Activated CD4-positive, alpha-beta T cell treated with anti-CD3 and anti-CD28 coated beads, Interleukin-2, Interleukin-6, amounts not matched to agents 100 ng/mL and 50 ng/mL, durations not matched to agents 16 hours and 8 hours (primary cell): ENCODE measurements at places on chromosomes 6 and 20.

- no peak for DNase-seq
Observed at GRCh38 chr6:43271103-43271815, 26.8 kb upstream of the SLC22A7 start.

DNA sequence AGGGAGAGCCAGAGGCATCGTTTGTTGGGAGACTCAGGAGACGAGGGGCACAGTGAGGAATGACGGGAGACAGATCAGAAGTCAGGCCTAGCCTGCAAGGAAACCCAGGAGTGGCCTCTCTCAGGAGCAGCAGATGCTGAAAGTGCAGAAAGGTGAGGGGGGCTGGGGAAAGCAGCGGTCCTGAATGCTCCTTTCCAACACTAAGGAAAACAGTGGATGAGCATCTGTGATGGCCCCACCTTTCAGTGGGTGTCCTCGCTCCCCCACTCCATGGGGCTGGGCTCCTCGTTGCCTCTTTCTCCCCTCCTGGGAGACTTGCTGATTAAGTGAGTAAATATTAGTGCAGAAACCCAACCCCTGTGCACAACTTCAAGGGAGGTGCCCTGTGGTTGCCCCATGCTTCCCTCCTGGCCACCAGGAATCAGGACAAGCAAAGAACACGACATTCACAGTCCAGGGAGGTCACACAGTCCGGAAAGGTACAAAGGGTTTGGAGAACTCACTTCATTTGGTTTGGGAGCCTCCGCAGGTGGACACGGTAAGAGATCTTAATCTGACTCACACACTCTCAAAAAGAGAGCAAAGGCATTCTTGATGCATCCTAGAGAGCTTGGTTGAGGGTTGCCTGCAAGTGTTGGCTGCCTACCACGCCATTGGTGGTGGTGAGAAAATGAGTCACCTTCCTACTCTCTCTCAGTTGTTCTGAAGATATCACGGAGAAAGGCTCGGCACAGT lies 9.7 kb upstream of the BPIFB1 start:
- DNase-seq = peak; percentile 57

GRCh38 chr6:56420296-56420695 lies 172.9 kb upstream of the COL21A1 start:
- no peak for DNase-seq

GRCh38 chr6:96466147-96466863 lies 55.3 kb upstream of the UFL1 start:
- DNase-seq = peak; percentile 66

DNA sequence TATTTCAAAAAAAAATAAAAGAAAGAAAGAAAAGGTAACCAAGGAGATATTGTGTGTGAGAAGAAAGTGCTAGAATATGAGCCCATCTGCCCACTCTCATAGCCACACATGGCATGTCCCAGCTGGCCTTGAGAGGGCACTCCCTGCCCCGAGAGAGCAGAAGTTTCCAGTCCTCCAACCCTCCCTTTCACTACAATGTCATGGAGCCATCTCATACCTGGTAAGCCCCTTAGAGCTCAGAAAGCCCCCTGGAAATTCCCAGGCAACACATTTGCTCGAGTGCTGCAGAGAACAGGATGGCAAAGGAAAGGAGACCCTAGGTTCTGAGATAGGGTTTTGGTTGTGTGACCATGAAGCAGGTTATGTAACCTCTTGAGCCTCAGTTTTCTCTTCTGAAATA lies 75.8 kb upstream of the RIN2 start:
- DNase-seq = no peak

GRCh38 chr20:33602826-33603590 lies 59.1 kb upstream of the C20orf144 start:
- peak; percentile 46 for DNase-seq

GRCh38 chr6:11196511-11197174 lies 35.8 kb downstream of the NEDD9 start:
- no peak for DNase-seq

DNA sequence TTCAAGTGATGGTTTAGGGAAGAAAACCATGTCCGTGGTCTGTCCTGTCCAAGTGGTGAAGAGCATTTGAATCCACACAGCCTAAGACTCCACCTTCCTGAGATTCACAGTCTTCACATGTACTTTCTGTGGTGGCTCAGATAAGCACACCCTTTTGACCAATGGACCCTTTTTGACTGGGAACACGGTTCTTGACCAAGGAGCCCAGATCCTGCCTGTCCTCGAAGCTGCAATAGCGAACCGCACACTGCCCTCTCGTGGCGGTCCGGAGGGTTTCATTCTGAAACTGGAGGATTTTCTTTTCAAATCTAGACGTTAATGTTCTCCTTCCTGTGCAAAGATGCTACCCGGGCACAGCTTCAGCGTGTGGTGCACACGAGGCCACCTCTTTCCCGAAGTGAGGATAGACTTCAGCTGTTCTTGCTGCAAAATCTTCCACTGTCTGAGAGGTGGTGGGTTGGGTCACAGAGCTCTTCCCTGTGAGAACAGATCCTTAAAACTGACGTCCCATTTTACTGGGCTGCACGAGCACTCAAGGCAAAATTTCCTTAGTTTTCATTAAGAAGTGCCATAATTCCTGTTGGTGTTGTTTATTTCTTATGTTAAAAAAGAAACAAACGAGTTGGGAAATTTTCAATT lies 90.5 kb downstream of the SYNJ2 start:
- DNase-seq = peak; percentile 86

DNA sequence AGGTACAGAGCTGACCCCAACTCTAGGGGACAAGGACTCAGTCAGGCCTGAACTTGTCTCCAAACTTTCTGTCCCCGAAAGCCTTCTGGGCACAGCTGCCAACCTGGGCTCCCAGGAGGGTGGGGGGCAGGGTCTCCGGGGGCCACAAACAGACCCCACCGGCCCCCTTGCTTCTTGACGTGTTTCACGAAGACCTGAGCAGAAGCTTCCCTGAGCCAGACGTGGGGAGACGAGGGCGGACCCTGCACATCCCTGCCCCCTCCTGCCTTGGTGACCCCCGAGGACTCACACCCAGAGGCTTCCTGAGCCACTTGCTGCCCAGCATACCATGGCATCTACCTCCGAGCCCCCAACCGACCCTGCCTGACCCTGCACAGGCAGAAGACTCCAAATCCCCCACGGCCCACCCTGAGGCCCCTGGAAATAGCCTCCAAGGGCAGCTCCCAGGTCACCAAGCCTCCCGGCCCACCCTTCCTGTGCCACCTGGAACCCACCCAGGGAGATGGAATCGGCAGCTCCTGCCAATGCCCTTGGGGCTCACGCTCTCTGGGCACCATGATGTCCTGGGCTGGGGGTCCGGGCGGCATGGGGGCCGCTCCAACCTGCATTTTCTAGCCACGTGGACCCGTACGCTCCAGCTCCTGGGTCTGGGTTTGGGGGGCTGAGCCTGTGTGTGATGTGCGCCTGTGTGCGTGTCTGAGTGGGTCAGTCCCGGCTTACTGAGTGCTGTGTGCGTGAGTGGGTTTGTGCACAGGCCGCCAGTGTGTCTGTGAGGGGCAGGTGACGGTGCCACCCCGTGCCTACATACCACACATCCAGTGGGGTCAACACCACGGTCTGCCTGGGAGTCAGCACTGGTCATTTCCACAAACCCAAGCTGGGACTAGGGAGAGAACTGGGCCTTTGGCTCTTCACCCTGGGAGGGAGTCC lies 2.5 kb upstream of the PTK6 start:
- no peak for DNase-seq

GRCh38 chr6:20876036-20876435 lies 341.8 kb downstream of the CDKAL1 start:
- DNase-seq = no peak

DNA sequence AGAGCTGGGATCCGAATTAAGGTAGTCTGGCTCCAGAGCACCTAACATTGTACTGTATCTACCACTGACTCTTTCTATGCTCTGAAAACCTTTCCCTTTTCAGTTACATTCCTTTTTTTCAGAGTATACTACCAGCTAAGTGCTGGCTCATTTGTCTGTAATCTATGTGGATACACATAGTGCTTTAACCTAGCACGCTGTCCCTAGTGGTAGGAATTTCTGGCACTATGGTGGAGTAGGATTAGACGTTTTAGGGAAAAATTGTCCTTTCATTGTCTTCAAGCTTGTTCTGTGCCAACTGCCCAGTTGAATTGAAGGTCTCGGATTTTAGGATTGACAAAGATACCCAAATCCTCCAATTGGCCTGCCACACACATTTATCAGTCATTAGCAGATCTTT lies 259.1 kb upstream of the FERMT1 start:
- DNase-seq = no peak

DNA sequence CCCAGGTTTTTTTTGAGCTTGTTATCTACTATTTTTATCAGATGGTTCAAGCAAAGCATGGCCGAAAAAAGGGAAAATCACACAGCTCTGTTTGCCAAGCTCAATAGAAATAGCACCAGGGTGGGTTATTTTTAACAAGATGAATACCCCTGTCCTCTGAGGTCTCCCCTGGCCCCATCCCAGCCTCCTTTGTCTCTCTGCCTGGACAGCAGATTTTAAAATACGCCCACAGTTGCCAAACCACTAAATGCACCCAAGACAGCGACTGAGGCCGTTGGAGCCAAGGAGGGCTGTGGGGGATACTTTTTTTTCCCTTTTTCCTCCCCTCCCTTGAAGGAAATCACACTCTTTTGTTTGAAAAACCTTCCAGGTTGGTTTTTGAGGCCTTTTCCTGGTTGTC lies 106.6 kb downstream of the VEGFA start:
- DNase-seq = no peak

GRCh38 chr6:47086051-47086770 lies 44.1 kb upstream of the ADGRF1 start:
- DNase-seq = no peak

DNA sequence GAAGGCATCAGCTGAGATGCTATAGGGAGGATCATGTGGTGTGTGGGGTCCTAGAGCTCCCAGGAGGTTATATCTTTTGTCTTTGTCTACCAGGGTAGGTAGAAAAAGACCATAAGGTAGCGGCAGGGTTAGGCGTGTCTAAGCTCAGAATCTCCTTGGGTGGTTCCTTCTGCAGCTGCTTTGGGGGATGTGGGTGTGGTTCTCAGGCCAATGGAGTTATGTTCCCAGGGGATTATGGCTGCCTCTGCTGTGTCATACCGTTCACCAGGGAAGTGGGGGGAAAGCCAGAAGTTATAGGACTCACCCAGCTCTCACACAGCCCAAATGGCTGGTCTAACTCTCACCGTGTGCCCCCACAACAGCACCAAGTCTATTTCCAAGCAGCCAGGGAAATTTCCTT lies 107.4 kb upstream of the ADGRB3 start:
- DNase-seq = no peak

GRCh38 chr6:126048635-126049034 lies 62.3 kb downstream of the TRMT11 start:
- DNase-seq = no peak

GRCh38 chr20:62695448-62696414 lies 12.9 kb upstream of the NTSR1 start:
- DNase-seq = no peak

GRCh38 chr6:8506126-8506525 lies 70.8 kb upstream of the SLC35B3 start:
- DNase-seq = no peak

DNA sequence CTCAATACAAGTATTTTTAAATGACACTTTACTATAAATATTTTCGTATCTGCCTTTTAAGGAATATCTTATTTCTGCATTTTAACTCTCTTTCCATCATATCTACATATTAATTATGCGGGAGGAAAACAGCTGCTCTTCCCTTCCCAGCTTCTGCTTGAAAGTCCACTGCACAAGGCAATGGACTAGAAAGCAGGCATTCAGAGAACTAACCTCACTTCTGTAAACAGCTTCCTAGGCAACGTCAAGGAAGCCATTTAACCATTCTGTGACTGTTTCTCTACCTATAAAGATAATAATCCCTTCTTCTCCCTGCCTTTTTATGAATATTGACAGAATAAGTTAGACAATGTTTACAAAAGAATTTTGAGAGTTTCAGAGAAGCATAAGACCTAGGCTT lies 319.4 kb downstream of the BTBD9 start:
- DNase-seq = no peak

GRCh38 chr6:21827425-21828202 lies 234.1 kb downstream of the SOX4 start:
- no peak for DNase-seq

- DNase-seq = no peak
Observed at GRCh38 chr6:157763904-157764177, 59.2 kb upstream of the SNX9 start.

GRCh38 chr6:125752773-125753172 lies 3.3 kb downstream of the HEY2 start:
- DNase-seq = no peak

DNA sequence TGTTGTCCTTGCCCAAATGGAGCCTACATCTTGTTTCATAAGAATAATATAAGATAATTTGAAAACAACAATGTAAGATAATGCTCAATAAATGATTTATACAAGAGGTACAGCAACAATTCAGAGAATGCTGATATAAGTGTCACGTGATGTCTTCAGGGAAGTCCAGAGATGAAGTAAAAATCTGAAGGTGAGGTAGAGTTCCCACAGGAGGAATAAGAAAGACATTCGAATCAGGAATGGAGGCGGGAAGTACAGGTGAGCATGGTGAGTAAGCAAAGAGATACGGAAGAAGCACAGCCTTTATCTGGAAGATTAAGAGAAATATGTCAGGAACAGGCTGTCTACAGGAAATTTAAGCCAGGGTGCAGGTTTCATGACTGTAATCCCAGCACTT lies 165.9 kb upstream of the MARCKS start:
- no peak for DNase-seq

GRCh38 chr6:31567531-31568370 lies 4.3 kb upstream of the LTA start:
- no peak for DNase-seq

- no peak for DNase-seq
Observed at GRCh38 chr20:32515631-32516101, 69.5 kb downstream of the NOL4L start.

DNA sequence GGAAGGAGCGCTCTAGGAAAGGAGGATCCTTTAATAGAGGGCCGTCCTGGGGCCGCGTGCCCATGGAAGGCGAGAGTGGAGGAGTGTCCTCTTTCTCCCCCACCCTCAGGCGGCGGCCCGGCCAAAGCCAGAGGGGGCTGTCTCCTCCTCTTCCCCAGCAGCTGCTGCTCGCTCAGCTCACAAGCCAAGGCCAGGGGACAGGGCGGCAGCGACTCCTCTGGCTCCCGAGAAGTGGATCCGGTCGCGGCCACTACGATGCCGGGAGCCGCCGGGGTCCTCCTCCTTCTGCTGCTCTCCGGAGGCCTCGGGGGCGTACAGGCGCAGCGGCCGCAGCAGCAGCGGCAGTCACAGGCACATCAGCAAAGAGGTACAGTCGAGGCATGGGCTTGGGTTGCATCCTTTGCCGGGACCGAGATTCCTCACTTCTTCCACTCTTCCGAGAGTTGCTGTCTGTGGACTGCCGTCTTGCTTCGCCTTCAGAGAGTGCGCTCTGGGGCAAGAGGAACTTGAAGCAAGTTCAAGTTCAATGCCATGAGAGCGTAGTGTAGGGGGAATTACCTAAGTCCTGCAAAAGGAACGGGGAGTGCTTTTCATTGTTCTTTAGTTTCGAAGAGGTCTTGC lies at the start of gene LAMA2:
Gene LAMA2, plus strand, starts transcription at position 148 of the 621 bp plus-strand sequence. Its CDS starts 108 bp downstream, at position 256.
- no peak for DNase-seq

GRCh38 chr6:17418281-17419188 lies 25.1 kb downstream of the CAP2 start:
- DNase-seq = no peak

- DNase-seq = no peak
Observed at GRCh38 chr6:43992783-43993644, 134.2 kb downstream of the MRPL14 start.
